ENCODE measurements at places on chromosomes 5 and 9.

DNA sequence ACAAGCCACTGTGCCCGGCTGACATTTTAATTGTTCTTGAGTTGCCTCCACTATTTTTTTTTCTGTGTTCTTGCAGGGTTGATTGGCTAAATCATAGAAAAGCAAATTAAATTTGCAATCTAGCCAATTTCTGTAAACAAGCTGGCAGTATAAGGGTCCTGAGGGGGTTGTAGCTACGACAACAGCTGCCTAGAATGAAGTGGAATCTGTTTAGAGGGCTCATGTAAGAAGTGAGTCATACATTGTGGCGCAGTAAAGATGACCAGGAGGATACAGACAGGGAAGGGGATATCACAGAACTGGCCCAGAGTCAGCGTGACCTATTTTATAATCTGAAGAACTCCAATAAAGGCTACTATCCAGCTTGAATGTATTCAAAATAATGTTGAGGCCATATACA is 82.2 kb upstream of the TLE1 start:
- H3K27me3 ChIP-seq: no peaks in the 10 kb centered on the region
- H3K4me3 ChIP-seq: no peak overlapping the region
- no peaks in the 10 kb centered on the region for H3K4me1 ChIP-seq
- no peak overlapping the region for H3K27ac ChIP-seq

GRCh38 chr5:67681703-67682102 is 485.1 kb upstream of the CD180 start:
- H3K4me1 ChIP-seq: no peaks in the 10 kb centered on the region
- DNase-seq: no peak
- no peak overlapping the region for H3K4me3 ChIP-seq
- H3K27ac ChIP-seq: no peak overlapping the region

GRCh38 chr9:12923468-12924009 is 148.7 kb downstream of the LURAP1L start:
- DNase-seq: no peak
- no peaks in the 10 kb centered on the region for H3K27me3 ChIP-seq
- H3K4me1 ChIP-seq: no peaks in the 10 kb centered on the region

DNA sequence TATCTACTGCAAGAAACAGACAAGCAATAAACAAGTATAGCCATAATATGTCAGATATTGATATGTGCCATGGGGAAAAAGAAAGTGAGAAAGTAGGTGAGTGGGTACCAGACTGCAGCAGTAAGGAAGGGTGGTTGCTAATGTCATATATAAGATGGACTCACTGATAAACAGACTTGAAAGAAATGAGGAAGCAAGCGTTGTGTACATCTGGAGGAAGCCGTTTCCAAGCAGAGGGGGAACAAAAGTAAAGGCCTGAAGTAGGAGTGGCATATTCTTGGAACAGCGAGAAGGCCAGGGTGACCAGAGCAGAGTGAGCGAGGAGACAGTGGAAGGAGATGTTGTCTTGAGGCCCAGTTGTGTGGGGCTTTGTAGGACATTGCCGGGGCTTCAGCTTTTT is 142.2 kb upstream of the MAP3K1 start:
- no peak for DNase-seq
- peaks cover 34% of the 10 kb centered on the region for H3K4me1 ChIP-seq
- H3K27me3 ChIP-seq: no peaks in the 10 kb centered on the region
- H3K36me3 ChIP-seq: no peaks in the 10 kb centered on the region
- H3K4me3 ChIP-seq: no peak overlapping the region

- H3K27ac ChIP-seq: no peak overlapping the region
- peaks cover 17% of the 10 kb centered on the region for H3K27me3 ChIP-seq
Observed at GRCh38 chr9:109258481-109259302, 62.2 kb downstream of the EPB41L4B start.

DNA sequence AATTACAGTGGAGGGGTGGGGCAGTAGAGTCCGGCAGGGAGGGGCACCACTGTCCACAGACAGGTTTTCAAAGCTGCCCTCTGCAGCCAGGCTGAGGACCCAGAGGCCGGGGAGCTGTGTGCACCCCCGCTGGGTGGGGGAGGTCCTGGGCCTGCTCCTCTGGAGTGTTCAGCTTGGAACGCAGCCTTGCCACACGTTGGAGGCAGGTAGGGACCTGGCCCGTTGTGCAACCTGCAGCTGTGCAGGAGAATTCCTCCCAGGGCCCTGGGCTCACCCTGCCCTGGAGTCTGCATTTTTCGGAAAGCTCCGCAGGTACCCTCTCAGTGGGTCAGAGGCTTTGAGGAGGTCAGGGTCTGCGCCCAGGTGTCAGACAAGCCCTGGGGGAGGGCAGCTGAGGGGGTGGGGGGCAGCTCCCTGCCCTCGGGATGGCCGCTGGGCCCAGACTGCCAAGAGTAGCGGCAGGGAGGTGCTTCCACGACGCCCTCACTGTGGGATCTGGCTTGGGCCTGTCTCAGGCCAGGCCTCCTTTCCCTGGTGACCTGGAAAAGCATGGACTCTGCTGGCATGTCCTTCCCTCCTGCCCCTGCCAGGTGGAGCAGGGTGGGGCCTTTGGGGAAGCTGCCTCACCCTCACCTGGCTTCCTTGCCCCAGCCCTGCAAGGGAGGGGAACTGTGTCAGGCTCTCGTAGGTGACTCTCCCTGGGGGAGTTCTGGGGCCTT is 29.5 kb downstream of the RXRA start:
- no peaks in the 10 kb centered on the region for H3K36me3 ChIP-seq
- no peaks in the 10 kb centered on the region for H3K27me3 ChIP-seq
- no peak overlapping the region for H3K4me3 ChIP-seq

- H3K27me3 ChIP-seq: peaks cover 53% of the 10 kb centered on the region
- no peaks in the 10 kb centered on the region for H3K36me3 ChIP-seq
- no peak for DNase-seq
Observed at GRCh38 chr5:39426746-39427105, 1.9 kb upstream of the DAB2 start.

- no peaks in the 10 kb centered on the region for H3K4me1 ChIP-seq
- H3K36me3 ChIP-seq: no peaks in the 10 kb centered on the region
- H3K4me3 ChIP-seq: no peak overlapping the region
- no peaks in the 10 kb centered on the region for H3K27me3 ChIP-seq
- no peak overlapping the region for H3K27ac ChIP-seq
- no peak for DNase-seq
Observed at GRCh38 chr9:16925426-16925825, 55.0 kb upstream of the BNC2 start.

DNA sequence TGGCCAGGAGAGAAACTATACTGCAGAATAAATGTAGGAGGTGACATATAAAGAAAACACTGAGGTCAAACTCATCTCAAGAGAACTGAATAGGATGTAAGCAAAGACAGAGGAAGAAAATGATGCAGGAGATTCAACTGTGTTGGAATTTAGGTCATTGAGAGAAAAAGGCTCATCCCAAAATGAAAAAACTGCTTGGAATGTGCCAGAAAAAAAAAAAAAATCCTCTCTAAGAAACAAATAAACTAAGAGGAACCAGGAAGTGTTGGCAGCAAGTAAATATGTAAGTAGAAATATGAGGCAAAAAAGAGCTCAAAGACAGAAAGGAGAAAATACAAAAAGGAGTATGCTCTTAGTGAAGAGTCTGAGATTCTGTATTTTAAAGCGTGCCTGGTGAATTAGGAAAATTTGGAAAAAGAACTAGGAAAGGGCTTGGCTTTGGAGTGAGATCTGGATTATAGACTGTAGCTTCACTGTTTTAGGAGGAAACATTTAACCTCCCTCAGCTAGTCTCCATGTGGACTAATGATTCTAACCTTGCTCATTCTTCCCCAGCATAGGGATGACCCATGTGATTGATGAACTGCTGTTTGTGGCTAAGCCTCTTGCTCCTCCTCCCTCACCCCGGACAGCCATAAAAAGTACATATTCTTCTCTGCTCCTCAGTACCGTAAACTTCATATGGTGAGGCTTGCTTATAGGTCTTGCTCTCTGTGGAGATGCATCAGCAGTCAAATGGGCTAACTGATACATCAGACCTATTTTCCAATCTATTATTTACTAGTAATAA is 185.6 kb upstream of the POU5F2 start:
- no peak for DNase-seq
- no peaks in the 10 kb centered on the region for H3K36me3 ChIP-seq
- no peaks in the 10 kb centered on the region for H3K4me1 ChIP-seq
- no peak overlapping the region for H3K27ac ChIP-seq

GRCh38 chr5:50606179-50606578 is 60.3 kb upstream of the PARP8 start:
- H3K27me3 ChIP-seq: no peaks in the 10 kb centered on the region
- DNase-seq: no peak
- H3K4me1 ChIP-seq: peaks cover 8% of the 10 kb centered on the region
- H3K27ac ChIP-seq: no peak overlapping the region

- H3K27me3 ChIP-seq: peaks cover 19% of the 10 kb centered on the region
- H3K27ac ChIP-seq: no peak overlapping the region
- H3K36me3 ChIP-seq: no peaks in the 10 kb centered on the region
- H3K4me1 ChIP-seq: peaks cover 7% of the 10 kb centered on the region
- DNase-seq: no peak
Observed at GRCh38 chr5:175567954-175568353, 89.6 kb downstream of the SFXN1 start.

GRCh38 chr9:104927216-104927911 is 591 bp downstream of the ABCA1 start:
- H3K27ac ChIP-seq: no peak overlapping the region
- peaks cover 5% of the 10 kb centered on the region for H3K4me1 ChIP-seq
- DNase-seq: peak; percentile 10
- H3K4me3 ChIP-seq: peak overlapping the region; percentile 72
- peaks cover 54% of the 10 kb centered on the region for H3K27me3 ChIP-seq
- H3K36me3 ChIP-seq: no peaks in the 10 kb centered on the region

- no peaks in the 10 kb centered on the region for H3K36me3 ChIP-seq
- no peak overlapping the region for H3K4me3 ChIP-seq
- no peak overlapping the region for H3K27ac ChIP-seq
- peaks cover 3% of the 10 kb centered on the region for H3K4me1 ChIP-seq
- DNase-seq: peak; percentile 22
Observed at GRCh38 chr5:59367791-59368394, 525.6 kb downstream of the PDE4D start.

GRCh38 chr5:90888511-90889324 is 330.1 kb downstream of the ADGRV1 start:
- H3K4me1 ChIP-seq: no peaks in the 10 kb centered on the region
- no peaks in the 10 kb centered on the region for H3K36me3 ChIP-seq
- H3K27me3 ChIP-seq: peaks cover 32% of the 10 kb centered on the region
- H3K27ac ChIP-seq: no peak overlapping the region

- no peak overlapping the region for H3K4me3 ChIP-seq
- DNase-seq: no peak
- H3K27me3 ChIP-seq: peaks cover 7% of the 10 kb centered on the region
- no peak overlapping the region for H3K27ac ChIP-seq
Observed at GRCh38 chr5:124729720-124730359, 16.6 kb downstream of the ZNF608 start.

DNA sequence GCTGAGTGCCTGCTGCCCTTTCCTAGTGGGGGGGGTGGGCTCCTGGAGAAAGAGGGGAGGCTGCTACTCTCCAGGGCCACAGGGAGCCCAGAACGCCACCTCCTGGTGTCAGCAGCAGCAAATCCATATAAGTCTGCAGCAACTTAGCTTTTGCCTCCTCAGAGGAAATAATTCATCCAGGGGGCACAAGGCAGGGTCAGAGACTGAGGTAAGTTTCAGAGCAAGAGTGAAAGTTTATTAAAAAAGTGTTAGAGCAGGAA is 4.0 kb upstream of the CLPTM1L start:
- H3K36me3 ChIP-seq: peaks cover 4% of the 10 kb centered on the region
- no peak overlapping the region for H3K27ac ChIP-seq
- no peak for DNase-seq

DNA sequence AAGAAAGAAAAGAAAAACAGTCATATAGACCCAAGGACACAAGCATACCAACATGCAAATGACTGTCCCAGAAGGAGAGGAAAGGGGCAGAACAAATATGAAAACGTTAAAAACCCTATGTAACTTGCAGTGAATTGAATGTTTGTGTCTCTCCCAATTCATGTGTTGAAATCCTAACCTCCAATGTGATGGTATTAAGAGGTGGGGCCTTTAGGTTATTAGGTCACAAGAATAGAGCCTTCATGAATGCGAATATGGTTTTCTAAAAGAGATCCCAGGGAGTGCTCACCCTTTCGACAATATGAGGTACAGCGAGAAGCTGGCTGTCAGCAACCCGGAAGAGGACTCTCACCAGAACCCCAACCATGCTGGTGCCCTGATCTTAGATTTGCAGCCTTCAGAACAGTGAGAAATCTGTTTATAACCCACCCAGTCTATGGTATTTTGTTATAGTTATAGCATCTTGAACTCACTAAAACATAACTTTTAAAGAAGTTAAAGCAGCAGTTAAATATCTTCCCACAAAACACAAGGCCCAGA is 14.0 kb downstream of the HNRNPAB start:
- H3K27me3 ChIP-seq: no peaks in the 10 kb centered on the region
- H3K4me1 ChIP-seq: peaks cover 7% of the 10 kb centered on the region
- no peak for DNase-seq
- H3K4me3 ChIP-seq: no peak overlapping the region

- DNase-seq: no peak
- H3K36me3 ChIP-seq: peaks cover 4% of the 10 kb centered on the region
- no peak overlapping the region for H3K4me3 ChIP-seq
- H3K27me3 ChIP-seq: no peaks in the 10 kb centered on the region
Observed at GRCh38 chr9:37220971-37221370, 100.6 kb downstream of the ZCCHC7 start.

GRCh38 chr9:19136129-19136528 is 8.8 kb upstream of the PLIN2 start:
- no peaks in the 10 kb centered on the region for H3K36me3 ChIP-seq
- H3K27ac ChIP-seq: no peak overlapping the region
- peaks cover 32% of the 10 kb centered on the region for H3K4me1 ChIP-seq
- no peak overlapping the region for H3K4me3 ChIP-seq
- H3K27me3 ChIP-seq: no peaks in the 10 kb centered on the region
